ENCODE measurements at places on chromosomes 5 and 9. TPM values are rescaled to one million over a fixed set of nuclear protein-coding genes. Genes with fewer than 3 reads are reported as not detected.

- DNase-seq, result no peak
These were observed 11.3 kb upstream of the POU4F3 start for GRCh38 chr5:146327257-146327870.

DNA sequence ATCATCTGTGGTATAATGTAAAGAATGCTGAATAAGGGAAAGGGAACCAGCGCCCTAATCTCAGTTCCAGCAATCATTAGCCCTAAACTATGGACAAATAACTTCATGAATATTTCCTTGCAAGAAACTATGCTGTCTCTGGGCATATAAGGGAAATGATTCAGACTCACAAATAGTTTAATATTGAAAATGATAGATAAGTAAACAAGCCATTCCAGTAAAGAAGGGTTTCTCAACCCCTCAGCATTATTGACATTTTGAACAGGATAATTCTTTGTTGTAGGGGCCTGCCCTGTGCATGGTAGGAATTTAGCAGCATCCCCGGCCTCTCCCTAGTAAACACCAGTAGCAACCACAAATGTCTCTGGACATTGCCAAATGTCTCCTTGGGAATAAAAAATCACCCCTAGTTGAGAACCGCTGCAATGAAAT lies 23.8 kb downstream of the C5 start:
- DNase-seq, result no peak

Gene N4BP3
- 6.1 TPM for total RNA-seq

DNA sequence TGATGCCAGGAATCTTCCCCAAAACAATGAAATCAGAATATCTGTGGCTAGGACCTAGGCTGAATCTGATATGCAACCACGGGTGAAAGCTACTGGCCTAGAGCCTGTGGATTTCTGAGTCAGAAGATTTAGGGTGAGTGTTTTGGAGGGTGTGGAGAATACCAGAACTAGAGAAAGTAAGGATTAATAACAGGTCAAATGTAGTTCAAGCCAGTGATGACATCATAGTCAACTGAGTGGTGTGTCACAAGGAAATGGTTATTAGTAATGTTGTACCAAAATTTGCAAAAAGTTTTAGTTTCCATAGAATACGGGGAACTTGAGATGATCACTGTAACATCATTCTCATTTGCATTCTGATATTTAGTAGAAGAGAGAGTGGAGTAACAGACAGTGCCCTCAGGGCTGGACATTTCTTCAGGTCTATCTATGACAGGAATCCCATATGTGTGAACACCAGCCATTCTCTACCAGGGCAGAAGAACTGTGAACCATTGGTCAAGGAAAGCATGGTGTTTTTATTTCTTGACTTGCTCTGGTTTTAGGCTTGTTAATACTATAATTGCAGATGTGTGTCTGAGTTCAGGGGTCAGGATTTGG lies 3.7 kb downstream of the GALNT12 start:
- no peak for DNase-seq

Gene C5orf58
- total RNA-seq, result not detected

Gene FRRS1L
- 86.7 TPM for total RNA-seq

Gene DRD1
- 2.3 TPM for total RNA-seq

DNA sequence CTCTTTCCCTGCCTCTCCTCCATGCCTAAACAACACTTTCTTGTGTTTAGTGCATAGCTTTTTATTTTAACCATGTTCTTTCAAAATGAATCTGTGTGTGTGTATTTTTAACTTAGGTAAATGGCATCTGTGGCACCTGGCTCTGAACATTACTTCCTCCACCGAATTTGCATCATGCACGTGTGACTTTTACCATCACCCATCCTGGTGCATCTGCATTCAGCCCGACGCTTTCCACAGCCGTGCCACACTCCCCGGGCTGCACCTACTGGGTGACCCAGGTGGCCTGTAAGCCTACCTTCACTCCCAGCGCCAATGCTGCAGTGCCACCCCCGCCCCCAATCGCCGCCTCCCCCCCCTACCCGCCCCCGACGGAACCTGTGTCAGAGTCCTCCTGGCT lies 12.7 kb upstream of the FCN1 start:
- DNase-seq, result no peak

GRCh38 chr9:124257844-124258606 lies at the start of gene NEK6:
Gene NEK6, plus strand, starts transcription at chr9:124257949. Its CDS starts 44,016 bp downstream, at chr9:124301965.
- no peak for DNase-seq

- no peak for DNase-seq
These were observed 7.2 kb downstream of the CHMP5 start for GRCh38 chr9:33272061-33272460.

DNA sequence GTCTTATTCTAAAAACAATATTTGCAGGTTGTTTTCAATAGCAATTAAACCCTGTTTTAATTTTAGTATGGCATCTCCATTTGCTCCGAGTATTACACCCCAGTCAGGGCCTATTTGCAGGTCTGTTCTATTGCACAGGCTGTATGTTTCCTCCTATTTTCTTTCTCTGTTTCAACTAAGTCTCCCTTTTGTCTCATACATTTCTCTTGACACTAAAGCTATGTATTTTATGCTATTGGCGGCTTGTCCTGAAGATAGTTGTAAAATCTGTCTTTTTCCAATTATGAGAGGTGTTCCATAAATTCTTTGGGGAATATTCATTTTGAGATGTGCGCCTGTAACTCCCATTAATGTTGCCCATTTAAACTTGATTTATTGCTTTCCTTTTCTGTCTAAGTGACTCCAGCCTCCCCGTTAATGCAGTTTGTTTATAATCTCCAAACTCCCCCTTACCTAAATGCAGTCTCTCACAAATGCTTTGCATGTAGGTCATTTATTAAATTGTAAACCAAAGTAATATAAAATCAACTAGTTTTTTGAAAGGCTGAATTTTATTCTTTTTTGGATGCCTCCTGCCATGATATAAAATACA lies 262.4 kb downstream of the CDH12 start:
- DNase-seq, result no peak

DNA sequence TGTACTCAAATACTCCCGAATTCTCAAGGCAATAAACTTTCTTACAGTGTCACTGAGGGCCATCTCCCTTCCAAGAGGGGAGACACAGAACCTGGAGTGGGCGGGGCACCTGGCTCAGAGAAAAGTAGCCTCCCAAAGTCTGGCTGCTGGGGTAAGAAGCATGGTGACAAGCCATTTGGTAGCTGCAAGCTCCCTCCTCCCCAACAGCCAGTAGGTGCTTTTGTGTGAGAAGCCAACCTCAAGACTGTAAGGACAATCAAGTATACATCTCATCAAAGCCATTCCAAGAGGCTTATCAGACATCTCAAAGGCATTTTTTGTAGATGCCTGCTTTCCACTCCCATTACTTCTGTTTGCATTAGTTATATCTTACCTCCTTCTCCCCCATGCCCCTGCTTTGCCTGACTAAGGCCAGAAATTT lies 1.4 kb downstream of the DAB2 start:
- DNase-seq, result no peak

Gene CD72
- total RNA-seq, result 1.3 TPM

DNA sequence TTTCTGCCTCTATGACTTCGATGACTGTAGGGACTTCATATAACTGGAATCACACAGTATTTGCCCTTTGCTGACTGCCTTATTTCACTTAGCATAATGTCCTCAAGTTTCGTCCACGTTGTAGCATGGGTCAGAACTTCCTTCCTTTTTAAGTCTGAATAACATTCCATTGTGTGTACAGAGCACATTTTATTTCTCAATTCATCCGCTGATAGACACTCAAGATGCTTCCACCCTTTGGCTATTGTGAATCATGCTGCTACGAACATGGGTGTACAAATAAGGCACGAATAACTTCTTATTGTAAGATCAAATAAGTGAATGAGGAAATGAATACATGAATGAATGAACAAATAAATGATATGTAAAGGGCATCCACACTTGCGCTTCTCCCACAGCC lies 13.0 kb downstream of the BARX1 start:
- DNase-seq, result no peak

- DNase-seq, result no peak
These were observed 1.9 kb downstream of the MOB3B start for GRCh38 chr9:27527702-27528075.

DNA sequence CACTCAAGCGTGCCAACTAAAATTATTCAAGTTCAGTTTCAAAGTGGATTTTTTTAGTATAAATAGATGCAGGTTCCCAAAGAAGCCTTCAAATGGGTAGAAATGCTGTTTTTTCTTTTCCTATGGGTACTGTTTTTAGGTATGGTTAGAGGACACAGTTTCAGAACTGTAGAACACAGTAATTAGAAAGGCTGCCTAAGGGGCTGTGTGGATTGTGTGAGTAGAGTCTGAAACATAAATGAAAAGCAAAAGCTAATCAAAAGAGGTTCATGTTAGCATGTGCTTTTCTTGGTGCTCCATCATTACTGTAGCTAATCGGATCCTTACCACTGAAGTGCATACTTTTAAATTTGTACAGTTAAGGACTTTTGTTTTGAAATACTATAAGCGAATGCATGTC lies 85.3 kb downstream of the ZSWIM6 start:
- DNase-seq, result no peak

DNA sequence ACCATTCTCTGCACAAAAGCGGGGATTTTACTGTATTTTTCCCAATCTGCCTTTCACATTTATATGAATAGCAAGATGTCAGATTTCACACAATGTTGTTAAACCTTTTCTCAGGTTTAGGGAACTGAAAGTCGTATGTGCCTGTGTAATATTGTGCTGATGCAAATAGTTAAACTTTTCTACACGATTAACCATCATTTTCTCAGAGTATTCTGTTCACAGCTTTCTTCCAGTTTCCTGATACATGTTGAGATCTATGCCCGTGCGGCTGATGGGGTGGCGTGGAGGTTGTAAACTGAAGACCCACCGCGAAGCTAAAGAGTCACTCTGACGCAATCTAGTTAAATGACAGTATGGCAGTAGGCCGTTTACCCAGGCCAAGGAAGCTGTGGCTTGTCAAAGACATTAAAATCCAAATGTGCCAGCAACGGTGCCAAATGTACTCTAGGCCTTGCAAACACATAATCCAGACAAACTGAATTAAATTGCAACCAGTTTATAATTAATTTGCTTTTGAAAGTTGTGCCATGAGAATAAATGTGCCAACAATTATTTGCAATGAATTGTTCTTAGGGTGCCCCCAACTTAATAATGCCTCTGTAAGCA lies 145.7 kb downstream of the EBF1 start:
- no peak for DNase-seq

GRCh38 chr5:14518638-14519037 lies 63.0 kb upstream of the OTULINL start:
- DNase-seq, result no peak

- no peak for DNase-seq
These were observed 51.1 kb upstream of the SNX2 start for GRCh38 chr5:122723606-122724352.

DNA sequence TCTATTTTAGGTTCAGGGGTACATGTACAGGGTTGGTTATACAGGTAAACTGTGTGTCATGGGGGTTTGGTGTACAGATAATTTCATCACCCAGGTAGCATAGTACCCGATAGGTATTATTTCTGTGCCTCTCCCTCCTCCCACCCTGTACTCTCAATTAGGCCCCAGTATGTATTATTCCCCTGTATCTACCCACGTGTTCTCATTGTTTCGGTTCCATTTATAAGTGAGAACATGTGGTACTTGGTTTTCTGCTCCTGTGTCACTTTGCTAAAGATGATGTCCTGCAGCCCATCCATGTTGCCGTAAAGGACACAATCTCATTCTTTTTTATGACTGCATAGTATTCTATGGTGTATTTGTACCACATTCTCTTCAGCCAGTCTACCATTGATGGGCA lies 96.8 kb upstream of the SLC24A2 start:
- no peak for DNase-seq

GRCh38 chr9:81594415-81594814 lies 94.9 kb downstream of the TLE1 start:
- no peak for DNase-seq

Gene CCDC192
- total RNA-seq, result 0.50 TPM

GRCh38 chr9:86280580-86280979 lies 1.8 kb downstream of the ISCA1 start:
- DNase-seq, result no peak

- DNase-seq, result no peak
These were observed 269.0 kb downstream of the SH3GL2 start for GRCh38 chr9:17847908-17848307.

DNA sequence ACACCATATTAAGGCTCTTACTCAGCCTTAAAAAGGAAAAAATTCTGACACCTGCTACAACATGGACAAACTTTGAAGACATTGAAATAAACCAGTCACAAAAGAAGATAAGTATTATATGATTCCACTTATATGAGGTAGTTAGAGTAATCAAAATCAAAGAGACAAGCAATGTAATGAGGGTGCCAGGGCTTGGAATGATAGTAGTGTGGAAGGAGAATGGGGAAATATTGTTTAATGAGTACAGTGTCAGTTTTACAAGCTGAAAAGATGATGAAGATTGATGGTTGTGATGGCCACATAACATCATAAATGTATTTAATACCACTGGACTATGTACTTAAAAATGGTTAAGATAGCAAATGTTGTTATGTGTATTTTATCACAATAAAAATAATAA lies 485.7 kb downstream of the SPATA31D1 start:
- DNase-seq, result no peak

GRCh38 chr5:31408814-31409213 lies 123.1 kb downstream of the DROSHA start:
- DNase-seq, result no peak

Gene CSNK1A1
- 310 TPM for total RNA-seq

Gene ZNF169
- total RNA-seq, result 7.5 TPM

DNA sequence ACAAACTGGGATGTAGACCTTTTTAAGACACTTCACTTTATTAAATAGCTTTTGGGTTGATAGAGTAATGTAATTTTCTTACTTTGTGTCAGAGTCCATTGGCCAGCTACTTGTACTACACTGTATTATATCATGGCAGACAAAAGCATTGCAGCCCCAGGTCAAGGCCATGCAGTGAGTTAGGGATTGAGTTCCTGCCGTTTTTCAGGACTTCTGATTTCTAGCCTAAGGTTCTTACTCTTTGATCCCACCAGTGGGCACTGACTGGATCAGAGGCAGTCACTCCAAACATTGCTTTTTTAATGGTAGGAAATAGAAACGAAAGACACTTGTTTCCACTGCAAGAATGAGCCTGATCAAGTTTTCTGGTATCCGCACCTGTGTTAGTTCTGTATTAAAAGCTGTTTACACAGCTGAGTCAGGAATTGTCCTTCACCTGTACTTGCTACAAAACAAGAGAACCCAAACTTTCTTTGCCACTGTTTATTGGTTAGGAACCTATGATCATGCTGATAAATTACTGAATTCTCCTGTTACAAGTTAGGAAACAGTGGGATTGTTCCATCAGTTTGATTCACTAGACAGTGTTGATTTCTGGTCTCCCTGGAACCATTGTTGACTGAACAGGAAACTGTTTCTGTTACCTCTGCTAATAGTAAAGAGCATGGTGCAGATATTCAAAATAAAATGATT lies 22.1 kb downstream of the LRRC70 start:
- DNase-seq, result no peak

Data from spinal cord (tissue), 10 donors.